ENCODE measurements at places on chromosomes 12 and 14.

DNA sequence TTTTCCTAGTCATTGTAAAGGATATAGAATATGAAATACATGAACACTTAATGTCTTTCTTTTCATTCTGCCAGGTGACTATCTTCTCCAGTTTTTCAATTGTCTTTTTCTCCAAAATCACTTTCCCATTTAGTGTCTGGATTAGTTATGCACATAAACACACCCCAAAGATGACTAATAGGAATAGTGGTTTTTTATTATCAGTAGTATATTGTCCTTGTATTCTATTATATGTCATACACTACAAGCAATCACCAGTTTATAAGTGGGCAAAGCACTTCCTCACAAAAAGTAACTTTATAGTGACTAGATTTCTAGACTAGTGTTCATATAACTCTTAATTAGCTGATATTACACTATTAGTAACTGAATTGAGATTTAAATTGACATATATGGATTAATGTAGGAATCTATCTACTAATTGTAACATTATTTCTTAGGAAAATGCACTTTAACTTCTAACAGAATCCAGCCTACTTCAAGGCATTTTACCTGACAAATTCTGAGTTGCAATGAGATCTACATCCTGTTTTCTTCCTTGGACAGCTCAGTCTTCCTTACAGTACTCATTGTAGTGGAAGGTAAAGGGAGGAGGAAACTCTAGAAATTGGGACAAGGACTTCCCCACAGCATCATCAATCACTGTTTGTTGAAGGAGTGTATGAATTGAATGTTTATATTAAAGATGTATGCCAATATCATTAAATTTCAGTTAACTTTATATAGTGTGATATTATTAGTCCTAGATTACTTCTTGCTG is 186.1 kb upstream of the GARIN2 start:
- no peak for DNase-seq

GRCh38 chr12:46770501-46771183 is 55.2 kb downstream of the SLC38A4 start:
- DNase-seq, result no peak

- DNase-seq, result no peak
Observed at GRCh38 chr14:68945585-68946488, 33.3 kb downstream of the ACTN1 start.

DNA sequence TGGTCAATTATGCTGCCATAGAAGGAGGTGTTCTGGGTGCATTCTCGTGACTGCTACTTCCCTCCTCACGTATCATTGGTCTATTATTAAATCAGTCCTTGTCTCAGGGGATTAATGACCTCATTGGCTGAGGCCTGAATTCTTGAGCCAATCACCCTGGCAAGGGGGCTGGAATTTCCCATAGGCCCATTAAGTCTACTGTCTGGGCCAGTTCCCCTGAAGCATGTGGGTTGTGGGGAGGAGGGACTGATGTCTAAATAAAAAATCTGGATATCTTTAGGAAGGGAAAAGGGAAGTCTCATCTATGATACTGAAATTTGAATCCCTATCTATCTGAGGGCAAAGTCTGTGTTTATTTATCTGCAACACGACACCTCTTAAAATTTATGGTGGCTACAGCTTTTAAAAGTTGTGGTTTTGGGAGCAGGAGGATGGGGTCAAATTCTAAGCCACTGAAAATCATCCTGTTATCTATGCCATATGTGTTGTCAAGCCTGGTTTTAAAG is 71.9 kb downstream of the DYRK2 start:
- peak; percentile 67 for DNase-seq

GRCh38 chr14:37090026-37090425 is 82.4 kb downstream of the SLC25A21 start:
- DNase-seq, result no peak

- no peak for DNase-seq
Observed at GRCh38 chr12:56387152-56387736, 24.6 kb upstream of the APOF start.

GRCh38 chr12:114847441-114848035 is 163.6 kb upstream of the TBX3 start:
- DNase-seq, result no peak
